ENCODE measurements at places on chromosomes 3 and 15. TPM values are rescaled to one million over a fixed set of nuclear protein-coding genes. Genes with fewer than 3 reads are reported as not detected.

The TSEN2 gene
- total RNA-seq = 15.3 TPM

The CLDN16 gene
- 0.15 TPM for total RNA-seq

The DIPK2A gene
- 12.3 TPM for total RNA-seq

The SYNPR gene
- total RNA-seq = 10.4 TPM

Measured in left cardiac atrium (tissue), 4 donors.